HFFc6 (cell line): ENCODE measurements at places on chromosomes 7 and 10. TPM values are rescaled to one million over a fixed set of nuclear protein-coding genes. Genes with fewer than 3 reads are reported as not detected.
A peak's percentile ranks its signal among the peaks of the same experiment; 100 is the strongest.

GRCh38 chr7:51040787-51041186 is 258.1 kb upstream of the GRB10 start:
- peak; percentile 52 for DNase-seq

DNA sequence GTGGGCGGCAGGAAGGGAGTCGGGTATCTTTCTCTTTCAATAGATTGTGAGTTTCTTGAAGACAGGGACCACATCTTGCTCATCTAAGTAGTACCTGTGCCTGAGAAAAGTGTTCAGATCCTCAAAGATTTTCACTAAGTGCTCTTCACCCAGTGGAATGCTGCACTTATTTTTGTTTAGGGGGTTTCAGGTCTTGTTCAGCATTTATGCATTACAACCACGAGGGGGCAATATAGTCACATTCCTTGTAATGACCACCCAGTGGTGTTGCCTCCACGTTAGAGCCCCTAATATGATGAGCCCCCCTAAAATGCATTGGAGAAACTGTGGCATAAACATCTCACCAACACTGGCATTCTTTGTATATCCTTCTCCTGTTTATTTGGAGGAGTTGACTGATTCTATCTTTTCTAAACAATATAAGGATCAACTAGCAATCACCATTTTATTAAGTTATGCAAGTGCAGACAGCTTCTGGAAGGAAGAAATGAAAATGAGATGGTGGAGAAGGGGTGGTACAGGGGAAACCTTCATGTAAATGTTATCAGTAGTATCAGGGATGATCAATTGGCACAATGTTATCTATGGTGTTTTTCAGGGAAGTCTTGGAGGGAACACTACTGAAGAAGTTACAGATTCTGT is 3.1 kb upstream of the PAPSS2 start:
- DNase-seq = no peak

DNA sequence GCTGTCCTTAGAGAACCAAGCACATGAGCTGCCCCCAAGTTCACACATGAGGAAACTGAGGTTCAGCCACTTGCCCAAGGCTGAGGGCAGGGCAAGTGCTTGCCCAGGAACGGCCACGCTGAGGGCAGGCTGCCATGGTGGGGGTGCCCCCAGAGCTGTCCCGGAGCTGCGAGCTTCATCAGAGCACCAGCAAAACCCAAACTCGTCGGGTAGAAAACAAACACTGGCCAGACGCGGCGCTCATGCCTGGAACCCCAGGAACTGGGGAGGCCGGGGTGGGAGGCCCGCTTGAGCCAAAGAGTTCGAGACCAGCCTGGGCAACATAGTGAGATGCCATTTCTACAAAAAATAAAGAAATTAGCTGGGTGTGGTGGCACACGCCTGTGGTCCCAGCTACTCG is 38.4 kb downstream of the UNCX start:
- DNase-seq = no peak

GRCh38 chr7:100506356-100506923 is 22.7 kb downstream of the NYAP1 start:
- DNase-seq = no peak

ASB10 gene
- not detected in 3 replicates for total RNA-seq
